ENCODE measurements at places on chromosomes 4 and X.

GRCh38 chr4:5828005-5828391, 64.9 kb downstream of the CRMP1 start:
- no peak overlapping the region for H3K4me3 ChIP-seq
- no peaks in the 10 kb centered on the region for H3K4me1 ChIP-seq
- DNase-seq = no peak
- no peaks in the 10 kb centered on the region for H3K27me3 ChIP-seq
- H3K36me3 ChIP-seq = no peaks in the 10 kb centered on the region

DNA sequence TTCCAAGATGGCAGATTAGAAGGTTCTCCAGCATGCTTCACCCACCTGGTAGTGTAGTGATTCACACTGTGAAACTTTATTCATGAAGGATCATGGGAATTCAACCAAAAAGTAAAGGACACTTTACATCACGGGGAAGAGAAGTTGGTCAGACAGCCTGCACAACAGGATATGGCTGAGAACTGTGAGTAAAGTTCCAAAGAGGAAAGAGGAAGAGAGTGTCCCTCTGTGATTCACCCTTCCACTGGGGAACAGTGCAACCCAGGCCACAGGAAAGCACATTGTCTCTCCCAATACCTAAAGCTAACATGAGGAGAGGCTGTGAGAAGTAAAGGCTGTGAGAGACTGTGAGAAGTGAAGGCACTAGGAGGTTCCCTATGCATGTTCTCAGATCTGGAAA, 137.2 kb downstream of the STPG2 start:
- no peaks in the 10 kb centered on the region for H3K27me3 ChIP-seq
- H3K36me3 ChIP-seq = no peaks in the 10 kb centered on the region
- no peak overlapping the region for H3K4me3 ChIP-seq
- no peak overlapping the region for H3K27ac ChIP-seq
- no peak for DNase-seq

DNA sequence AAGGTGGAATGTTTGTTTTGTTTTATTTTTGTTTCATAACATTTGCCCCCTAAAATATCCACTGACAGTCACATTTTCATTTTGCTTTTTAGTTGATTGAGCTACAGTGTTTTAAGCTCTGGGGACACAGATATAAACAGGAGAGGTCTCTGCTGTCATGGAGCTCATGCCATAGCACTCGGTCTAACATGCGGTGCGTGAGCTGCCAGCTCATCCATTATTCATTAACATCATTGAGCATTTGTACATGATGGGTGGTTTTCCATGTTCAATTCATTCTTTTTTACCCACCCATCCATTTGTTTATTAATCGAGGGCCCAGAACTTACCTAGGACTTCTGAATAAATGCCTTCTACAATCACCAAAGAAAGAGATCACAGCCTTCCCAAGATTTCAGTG, 150.1 kb upstream of the SFRP2 start:
- H3K36me3 ChIP-seq = no peaks in the 10 kb centered on the region
- no peaks in the 10 kb centered on the region for H3K4me1 ChIP-seq
- no peaks in the 10 kb centered on the region for H3K27me3 ChIP-seq

DNA sequence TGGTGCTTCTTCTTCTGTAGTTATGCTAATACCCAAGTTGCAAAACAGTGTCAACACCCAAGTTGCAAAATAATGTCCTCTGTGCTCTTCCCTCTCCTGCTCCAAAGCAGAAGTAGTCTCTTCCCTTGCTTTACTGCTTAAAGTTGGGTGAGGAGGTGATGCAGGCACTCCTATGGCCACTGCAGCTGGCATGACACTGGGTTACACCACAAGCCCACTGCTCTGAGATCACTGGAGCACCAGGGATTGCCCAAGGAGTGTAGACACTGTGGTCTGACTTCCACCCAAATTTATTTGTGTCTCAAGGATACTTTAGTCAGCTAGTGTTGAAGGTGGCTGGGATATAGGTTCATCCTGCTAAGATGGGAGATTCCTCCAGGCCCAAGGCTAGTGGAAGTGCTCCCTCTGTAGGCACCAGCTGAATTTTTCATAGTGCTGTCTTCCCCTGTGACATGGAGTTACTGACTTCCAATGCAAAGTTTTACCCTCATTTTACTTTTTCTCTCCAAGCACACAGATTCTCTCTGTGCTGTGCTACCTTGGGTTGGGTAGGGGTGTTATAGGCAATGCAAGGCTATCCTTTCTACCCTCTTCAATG, 196.2 kb upstream of the TENT5D start:
- no peak overlapping the region for H3K27ac ChIP-seq
- H3K4me1 ChIP-seq = no peaks in the 10 kb centered on the region
- no peaks in the 10 kb centered on the region for H3K36me3 ChIP-seq
- no peak for DNase-seq

GRCh38 chrX:67545036-67545821, 1.4 kb downstream of the AR start:
- DNase-seq = no peak
- H3K27ac ChIP-seq = no peak overlapping the region
- no peaks in the 10 kb centered on the region for H3K27me3 ChIP-seq
- H3K36me3 ChIP-seq = no peaks in the 10 kb centered on the region
- H3K4me1 ChIP-seq = no peaks in the 10 kb centered on the region
- H3K4me3 ChIP-seq = no peak overlapping the region

- no peak overlapping the region for H3K27ac ChIP-seq
- no peaks in the 10 kb centered on the region for H3K27me3 ChIP-seq
- H3K36me3 ChIP-seq = no peaks in the 10 kb centered on the region
Measured at GRCh38 chrX:16946971-16947562, 609 bp downstream of the REPS2 start.

DNA sequence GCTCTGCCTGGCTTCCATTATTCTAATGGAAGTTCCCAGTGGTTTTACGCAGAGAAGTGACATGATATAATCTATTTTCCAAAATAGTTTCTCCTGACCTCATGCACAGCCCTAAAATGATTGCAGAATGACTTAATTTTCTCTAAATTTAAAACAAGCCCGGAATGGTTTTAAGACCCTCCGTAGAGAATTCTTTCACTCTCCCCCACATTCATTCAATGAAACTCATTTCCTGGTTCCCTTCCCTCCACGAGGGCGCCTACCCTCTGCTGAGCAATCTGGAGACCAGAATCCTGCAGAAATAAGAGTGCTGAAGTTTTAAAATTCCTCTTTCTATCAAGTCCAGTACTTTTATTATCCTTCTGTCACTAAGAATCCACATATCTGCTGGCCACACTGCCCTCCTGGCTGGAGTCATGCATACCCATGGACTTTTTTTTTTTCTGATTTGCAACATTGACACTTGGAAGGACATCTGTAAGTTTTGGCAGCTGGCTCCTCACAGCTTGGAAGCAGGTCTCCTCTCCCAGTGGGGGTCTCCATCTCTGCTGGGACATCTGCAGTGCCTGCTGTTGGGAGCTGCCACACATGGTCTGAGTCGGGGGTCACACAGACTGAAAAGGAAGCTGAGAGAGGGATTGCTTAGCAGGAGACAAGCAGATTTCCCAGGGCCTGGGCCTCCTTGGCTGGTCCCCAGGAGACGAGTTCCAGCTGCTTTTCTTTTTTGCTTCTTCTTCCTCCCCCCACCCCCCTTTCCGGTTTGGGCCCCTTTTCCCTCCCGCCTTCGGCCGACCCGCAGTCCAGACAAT, 86.1 kb downstream of the SOWAHB start:
- DNase-seq = no peak
- H3K27me3 ChIP-seq = no peaks in the 10 kb centered on the region
- H3K4me3 ChIP-seq = no peak overlapping the region
- H3K36me3 ChIP-seq = no peaks in the 10 kb centered on the region

GRCh38 chr4:25299476-25300203, 12.9 kb upstream of the ZCCHC4 start:
- H3K4me3 ChIP-seq = no peak overlapping the region
- no peaks in the 10 kb centered on the region for H3K4me1 ChIP-seq
- no peaks in the 10 kb centered on the region for H3K27me3 ChIP-seq
- no peak for DNase-seq

DNA sequence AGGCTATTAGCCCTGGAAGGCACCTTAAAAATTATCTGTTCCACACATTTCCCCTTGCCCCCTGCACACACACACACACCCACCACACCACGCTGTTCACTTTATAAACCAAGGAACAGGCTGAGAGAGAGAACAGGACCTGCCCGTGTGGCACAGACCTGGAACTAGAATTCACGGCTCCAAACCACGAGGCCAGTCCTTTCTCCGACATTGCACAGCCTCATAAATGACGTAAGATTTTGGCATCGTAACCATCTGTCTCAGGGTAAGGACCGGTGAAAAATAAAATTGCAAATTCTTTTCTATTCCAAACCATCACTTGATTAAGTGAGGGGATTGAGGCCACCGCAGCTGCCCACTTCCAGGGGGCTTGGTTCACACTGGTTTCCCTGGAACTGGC, 330.3 kb downstream of the BCOR start:
- H3K36me3 ChIP-seq = no peaks in the 10 kb centered on the region
- no peak overlapping the region for H3K4me3 ChIP-seq
- no peak overlapping the region for H3K27ac ChIP-seq
- no peak for DNase-seq
- H3K27me3 ChIP-seq = no peaks in the 10 kb centered on the region

GRCh38 chr4:84948056-84948455, 18.4 kb downstream of the WDFY3 start:
- no peaks in the 10 kb centered on the region for H3K36me3 ChIP-seq
- no peaks in the 10 kb centered on the region for H3K27me3 ChIP-seq
- H3K4me1 ChIP-seq = no peaks in the 10 kb centered on the region
- no peak for DNase-seq
- no peak overlapping the region for H3K27ac ChIP-seq
- no peak overlapping the region for H3K4me3 ChIP-seq
